ENCODE measurements at places on chromosomes 2 and 18.
A peak's percentile ranks its signal among the peaks of the same experiment; 100 is the strongest.

- no peak for DNase-seq
These were observed 9.1 kb upstream of the SAP130 start for GRCh38 chr2:128036748-128037607.

GRCh38 chr2:105085525-105085924 is 47.7 kb downstream of the MRPS9 start:
- no peak for DNase-seq

DNA sequence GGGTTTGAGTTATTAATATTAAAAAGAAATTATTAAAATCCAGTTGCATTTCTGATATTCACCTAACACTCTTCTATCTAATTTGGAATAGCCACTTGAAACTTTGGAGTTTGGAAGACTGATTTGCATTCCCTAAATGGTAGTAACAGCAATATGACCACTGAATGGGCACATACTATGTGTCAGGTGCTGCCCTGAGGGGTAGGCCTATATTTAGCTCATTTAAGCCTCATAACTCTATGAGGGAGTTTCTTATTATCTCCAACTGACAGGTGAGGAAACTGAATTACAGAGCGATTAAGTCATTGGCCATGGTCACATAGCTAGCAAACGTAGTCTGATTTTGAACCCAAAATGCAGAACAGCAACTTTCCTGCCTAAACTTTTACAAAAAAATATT is 77.3 kb downstream of the VWA3B start:
- no peak for DNase-seq

- no peak for DNase-seq
These were observed 60.8 kb downstream of the CENPO start for GRCh38 chr2:24853996-24854395.

GRCh38 chr2:96890726-96891385 is 21.0 kb upstream of the SEMA4C start:
- DNase-seq, result no peak

DNA sequence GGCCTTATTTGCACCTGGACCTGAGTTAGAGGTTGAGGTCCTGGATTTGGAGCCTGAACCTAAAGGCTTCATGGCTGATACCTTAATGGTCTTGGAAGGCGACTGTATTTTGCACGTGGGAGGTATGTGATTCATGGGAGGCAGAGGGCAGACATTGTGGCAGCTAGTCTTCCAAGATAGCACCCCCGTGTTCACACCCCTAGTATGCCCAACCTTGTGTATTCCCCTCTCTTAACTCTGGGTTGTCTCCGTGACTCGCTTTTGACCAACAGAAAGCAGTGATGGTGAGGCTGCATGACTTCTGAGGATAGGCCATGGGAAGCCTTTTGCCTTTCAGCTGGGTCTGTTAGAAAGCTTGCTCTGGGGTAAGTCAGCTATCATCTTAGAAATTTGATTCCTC is 45.8 kb upstream of the HAAO start:
- DNase-seq, result no peak

- no peak for DNase-seq
These were observed 248.2 kb upstream of the CDH20 start for GRCh38 chr18:61085036-61085435.

DNA sequence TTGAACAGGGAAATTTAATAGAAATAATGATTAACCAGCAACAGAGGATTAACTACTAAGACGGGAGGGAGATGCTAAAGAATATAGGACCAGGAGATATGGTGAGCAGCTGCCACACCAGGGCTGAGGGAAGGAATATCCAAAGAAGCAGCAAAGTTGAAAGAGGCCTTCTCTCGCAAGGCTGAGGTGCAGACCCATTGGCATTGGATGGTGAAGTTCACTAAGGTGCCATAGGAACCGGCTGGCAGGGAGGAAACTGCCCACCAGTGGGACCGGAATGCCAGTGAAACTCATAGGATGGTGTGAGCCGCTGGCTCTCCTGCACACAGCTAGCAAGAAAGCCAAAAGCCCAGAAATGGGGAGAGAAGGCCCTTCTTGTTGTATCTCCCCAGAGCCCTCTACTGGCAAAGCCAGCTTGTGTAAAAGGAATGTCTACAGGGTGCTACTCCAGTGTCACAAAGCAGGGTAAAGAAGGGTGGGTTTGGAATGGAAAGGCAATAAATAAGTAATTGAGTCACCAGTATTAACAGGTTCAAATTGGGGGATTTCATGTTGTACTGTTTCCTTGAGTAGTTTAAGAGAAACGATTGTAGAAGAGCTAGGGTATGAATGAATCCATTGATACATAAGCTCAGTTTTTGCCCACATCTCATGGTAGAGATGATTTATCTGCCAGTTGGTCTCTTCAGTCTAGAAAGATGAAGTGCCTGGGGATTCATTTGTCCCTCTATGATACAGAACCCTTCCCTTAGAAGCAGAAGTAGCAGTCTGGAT is 36.0 kb downstream of the FARP2 start:
- no peak for DNase-seq

GRCh38 chr2:200336980-200337615 is 30.6 kb downstream of the SPATS2L start:
- DNase-seq, result no peak

DNA sequence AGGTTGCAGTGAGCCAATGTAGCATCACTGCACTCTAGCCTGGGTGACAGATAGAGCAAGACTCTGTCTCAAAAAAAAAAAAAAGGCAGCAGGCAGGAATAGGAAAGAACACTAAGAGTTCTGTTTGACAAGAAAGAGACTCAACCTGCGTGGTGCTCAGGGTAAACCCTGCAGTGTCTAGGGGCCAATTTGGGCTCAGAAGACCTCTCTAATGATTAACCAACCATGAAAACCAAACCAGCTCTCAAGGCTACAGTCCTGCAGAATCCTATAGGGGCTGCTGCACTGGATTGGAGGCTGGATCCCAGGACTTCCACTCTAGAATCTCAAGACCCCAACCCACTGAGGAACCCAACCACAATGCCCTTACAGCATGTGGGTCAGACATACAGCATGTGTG is 2.4 kb downstream of the TRABD2A start:
- DNase-seq, result no peak

DNA sequence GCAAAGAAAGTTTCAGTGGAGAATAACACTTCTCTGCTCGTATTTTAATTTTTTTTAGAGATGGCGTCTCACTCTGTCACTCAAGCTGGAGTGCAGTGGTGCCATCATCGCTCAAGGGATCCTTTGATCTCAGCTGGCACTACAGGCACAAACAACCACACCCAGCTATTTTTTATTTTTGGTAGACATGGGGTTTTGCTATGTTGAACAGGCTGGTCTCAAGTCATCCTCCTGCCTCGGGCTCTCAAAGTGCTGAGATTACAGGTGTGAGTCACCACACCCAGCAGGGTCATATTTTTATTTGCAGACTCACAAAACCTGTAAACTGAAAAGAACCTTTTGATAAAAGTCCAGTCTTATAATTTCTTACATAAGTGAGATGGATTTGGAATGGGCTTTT is 2.6 kb downstream of the TRAK2 start:
- peak; percentile 28 for DNase-seq

DNA sequence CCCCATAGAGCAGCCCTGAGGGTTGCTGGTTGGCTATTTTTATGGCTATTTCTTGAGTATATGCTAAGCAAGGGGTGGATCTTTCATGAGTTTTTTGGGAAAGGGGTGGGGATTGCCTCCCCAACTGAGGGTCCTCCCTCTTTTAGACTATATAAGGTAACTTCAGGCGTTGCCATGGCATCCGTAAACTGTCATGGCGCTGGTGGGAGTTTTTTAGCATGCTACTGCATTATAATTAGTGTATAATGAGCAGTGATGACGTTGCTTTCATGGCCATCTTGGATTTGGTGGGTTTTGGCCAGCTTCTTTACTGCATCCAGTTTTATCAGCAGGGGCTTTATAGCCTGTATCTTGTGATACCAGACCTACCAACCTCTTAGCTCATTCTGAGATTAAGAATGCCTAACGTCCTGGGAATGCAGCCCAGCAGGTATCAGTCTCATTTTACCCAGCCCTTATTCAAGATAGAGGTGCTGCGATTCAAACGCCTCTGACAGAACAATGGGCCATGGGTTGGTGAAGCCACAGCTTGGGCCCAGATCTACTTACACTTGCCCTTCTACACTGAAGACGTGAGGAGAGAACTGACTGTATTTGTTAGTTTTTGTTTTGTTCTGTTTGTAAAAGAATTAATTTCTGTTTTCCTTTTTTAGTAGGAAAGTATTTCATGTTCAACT is 53.8 kb upstream of the TMEM163 start:
- no peak for DNase-seq

- no peak for DNase-seq
These were observed 3.3 kb upstream of the C18orf32 start for GRCh38 chr18:49490246-49490762.

- DNase-seq, result peak; percentile 19
These were observed 602 bp upstream of the ADAM17 start for GRCh38 chr2:9556121-9556743.
